Putamen (tissue), 1 donor: ENCODE measurements at places on chromosomes 11 and 22.

DNA sequence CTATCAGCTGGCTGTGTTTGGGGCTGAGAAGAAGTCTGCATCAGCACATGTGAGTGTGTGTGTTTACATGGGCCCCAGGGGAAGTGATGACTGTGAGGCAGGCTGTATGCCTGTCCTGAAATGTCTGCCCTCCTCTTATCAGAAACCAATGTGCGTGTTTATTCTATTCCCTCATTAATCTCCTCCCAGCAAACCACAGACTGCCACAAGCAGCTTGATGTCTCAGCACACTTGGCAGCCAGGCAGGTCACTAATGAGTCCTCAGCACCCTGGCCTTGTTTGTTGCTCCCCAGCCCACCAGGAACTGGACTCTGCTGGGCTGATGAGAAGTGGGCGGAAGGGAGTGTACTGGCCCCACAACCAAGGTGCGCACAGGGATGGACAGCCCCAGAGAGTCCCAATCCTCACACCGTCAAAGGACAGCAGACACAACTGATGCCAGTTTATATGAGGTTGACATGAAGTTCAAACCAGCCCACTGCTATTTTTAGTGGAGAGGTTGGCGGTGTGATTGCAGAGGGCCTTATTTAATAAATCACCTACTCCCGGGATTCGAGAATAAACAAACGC lies 225.8 kb downstream of the ETS1 start:
- no peak for DNase-seq

DNA sequence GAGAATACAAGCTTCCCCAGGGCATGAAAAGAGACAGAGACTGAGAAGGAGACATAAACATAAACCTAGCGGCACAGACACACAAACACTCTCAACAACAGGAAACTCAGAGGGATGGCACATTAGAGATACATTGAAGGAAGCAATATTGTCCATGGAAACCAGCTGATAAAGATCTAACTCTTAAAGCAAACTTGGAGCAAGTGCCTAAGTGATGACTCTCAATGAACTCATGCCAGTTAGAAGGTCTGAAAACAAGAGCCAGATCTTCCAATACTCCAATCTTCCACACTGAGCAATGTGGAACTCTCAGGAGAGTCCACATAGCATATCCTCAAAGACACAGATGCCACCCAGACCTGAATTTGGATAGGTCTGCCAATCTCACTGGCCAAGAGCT lies 168.8 kb upstream of the ISX start:
- DNase-seq, result no peak

GRCh38 chr11:75365711-75366181 lies 14.3 kb upstream of the ARRB1 start:
- no peak for DNase-seq

DNA sequence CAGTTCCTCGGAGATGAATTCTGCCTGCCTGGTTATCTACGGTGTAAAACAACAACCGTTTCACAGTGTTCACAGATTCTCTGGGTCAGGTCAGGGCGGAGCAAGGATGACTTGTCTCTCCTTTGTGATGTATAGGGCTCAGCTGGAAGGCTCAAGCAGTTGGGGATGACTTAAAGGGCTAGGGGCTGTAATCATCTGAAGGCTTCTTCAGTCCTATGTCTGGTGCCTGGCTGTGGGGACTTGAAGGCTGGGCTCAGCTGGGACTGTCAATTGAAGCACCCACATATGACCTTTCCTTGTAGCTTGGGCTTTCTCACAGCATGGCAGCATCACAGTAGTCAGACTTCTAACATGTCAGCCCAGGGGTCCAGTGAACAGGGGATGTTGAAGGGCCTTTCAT lies 29.3 kb downstream of the EIF3F start:
- DNase-seq, result no peak

DNA sequence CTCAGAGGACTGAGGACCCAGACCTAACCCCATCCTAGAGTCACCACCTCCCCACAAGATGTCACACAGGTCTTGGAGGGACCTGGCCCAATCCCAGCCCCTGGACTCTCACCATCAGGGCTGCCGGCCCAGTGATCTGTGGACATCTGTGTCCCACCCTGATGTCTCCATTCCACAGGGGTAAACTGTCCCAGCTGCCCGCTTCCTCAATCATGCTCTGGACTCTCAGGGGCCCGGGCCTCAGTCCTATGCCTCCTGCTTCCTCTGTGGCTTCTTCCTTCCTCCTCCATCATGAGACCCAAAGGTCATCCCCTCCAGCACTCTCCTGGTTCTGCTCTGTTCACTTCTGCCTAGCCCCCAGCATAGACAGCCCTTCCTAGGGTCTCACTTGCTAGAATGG lies 32.2 kb downstream of the ARAP1 start:
- no peak for DNase-seq
